Stimulated activated CD4-positive, alpha-beta T cell treated with anti-CD3 and anti-CD28 coated beads, Interleukin-4, amount 100 ng/mL, for 1 hour (primary cell): ENCODE measurements at places on chromosomes 2 and 18.

DNA sequence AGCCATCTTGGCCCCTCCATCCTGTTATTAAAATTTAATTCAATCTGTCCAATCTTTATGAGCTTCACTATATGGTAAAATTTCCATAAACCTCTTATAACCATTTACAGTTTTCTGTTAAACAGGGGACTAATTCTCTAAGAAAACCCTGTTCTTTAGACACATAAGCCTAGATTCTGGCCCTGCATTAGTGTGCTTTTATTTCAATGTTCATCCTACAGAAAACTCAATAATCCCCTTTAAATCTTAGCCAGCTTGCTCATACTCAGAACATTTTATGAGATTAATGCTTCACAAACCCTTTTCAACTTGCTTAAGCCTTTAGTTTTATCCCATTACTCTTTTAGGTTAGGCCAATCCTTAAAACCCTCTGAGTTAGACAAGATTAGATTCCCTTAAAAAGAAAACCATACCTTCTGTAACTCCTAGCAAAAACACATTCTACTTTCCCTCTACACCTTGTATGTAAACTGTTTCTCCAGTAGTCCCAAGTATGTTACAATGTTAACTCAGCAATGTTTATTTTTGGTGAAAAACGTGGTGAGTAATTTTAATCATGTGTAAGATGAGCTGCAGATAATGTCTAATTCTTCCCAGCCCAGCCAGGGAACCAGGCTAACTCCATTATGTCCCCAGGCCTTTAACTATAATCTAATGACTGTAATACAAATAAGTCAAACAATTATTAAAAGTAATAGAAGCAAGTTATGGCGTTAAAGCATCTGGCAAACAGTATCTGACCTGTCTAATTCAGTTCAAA, 1953.4 kb upstream of the LRRTM1 start:
- no peak for DNase-seq

DNA sequence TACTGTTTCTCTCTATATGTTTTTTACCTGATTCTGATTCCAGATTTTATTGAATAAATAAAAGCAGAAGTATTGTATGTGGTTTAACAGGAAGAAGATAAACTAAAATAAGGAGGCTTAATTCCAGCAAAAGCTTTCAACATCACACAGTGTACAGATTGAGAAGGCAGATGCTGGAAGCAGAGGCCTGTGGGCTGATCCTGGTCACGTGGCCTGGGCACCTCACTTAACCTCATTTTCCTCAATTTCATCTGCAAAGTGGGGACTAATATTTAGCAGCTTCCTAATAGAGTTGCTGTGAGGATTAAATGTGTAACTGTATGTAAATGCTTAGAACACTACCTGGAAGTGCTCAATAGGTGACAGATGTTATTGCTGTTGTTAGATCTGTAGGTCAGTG, 58.0 kb downstream of the CDCA7 start:
- DNase-seq = no peak

DNA sequence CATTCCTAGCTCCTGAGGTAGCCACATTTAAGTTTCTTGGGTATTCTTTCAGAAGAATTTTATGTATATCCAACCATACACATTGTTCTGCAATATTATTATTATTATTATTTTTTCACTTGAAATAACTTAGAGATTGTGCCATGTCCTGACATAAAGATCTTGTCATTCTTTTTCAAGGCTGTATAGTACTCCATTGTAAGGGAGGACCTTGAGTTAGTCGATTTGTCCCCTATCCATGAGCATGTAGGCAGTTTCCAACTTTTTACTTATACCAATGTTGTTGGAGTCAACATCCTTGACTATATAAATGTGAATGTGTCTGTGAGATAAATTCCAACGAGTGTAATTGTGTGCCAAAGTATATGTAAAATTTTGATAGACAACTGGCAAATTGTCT, 891 bp upstream of the EGR4 start:
- no peak for DNase-seq

- no peak for DNase-seq
Observed at GRCh38 chr2:156573710-156574109, 137.5 kb downstream of the GPD2 start.

DNA sequence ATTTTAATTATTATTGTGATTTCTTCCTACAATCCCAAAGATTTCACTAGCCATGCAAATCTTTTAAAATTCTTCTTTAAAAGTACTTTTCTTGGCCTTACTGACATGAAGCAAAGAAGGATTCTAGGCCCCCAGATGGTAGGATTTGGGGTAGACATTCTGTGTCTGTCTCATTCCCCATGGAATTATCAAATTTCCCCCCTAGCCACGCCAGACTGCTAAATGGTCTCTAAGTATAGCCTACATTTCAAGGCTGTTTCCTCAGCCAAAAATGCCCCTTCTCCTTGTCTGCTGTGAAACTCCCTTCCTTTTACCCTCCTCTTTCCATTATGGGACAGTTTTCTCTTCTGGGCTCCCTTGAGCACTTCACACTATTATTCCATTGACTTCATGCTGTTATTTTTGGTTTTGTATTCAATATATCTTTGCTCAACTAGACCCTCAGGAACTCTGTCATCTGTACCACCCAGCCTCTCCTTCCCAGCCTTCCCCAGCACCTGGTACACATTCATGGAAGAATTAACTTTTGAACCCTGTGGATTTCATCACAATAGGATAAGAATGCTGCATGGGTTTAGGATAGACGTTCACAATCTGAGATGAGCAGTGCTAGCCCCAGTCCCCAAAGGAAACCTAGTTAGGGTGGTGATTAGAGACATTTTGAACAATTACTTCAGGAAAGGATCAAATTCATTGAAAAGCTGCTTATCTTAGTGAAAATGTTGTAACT, 21.5 kb upstream of the CYP1B1 start:
- DNase-seq = no peak

GRCh38 chr2:158984604-158985135, 16.2 kb downstream of the TANC1 start:
- DNase-seq = no peak

DNA sequence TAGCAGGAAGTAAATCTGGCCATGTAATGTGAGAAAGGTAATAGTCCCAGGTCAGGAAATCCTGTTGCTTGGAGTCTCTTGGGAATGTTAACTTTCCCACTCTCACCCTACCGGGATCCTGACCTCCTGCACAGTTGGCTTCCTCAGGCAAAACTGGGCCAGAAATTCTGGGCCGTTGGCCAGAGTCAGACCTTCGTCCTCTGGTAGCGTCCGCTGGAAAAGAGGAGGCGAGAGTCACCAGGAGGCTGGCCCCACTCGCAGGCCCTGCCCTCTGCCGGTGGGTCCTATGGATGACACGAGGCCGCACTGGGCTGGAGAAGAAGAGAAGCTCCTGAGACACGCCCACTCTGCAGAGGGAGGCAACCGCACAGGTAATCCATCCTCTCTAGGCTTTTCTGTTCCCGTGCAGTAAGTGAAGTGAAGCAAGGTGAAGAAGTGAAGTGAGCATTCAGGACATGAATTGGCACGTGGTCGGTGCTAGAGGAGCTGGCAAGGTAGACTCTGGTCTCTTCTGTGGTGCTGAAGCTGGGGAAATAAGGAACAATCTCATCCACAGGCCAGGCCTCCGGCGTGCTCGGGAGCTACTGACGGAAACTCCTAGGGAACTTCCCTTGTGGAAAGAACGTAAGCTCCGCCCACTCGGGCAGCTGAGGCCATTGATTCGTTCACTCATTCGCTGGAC, 182.7 kb upstream of the GLI2 start:
- peak; percentile 13 for DNase-seq

GRCh38 chr2:190103144-190103543, 40.6 kb upstream of the MSTN start:
- DNase-seq = no peak

- no peak for DNase-seq
Observed at GRCh38 chr2:223601018-223601417, 1.1 kb downstream of the SCG2 start.

GRCh38 chr18:30814446-30814845, 228.1 kb downstream of the DSC3 start:
- no peak for DNase-seq

- no peak for DNase-seq
Observed at GRCh38 chr2:10477443-10478297, 29.5 kb upstream of the ODC1 start.

DNA sequence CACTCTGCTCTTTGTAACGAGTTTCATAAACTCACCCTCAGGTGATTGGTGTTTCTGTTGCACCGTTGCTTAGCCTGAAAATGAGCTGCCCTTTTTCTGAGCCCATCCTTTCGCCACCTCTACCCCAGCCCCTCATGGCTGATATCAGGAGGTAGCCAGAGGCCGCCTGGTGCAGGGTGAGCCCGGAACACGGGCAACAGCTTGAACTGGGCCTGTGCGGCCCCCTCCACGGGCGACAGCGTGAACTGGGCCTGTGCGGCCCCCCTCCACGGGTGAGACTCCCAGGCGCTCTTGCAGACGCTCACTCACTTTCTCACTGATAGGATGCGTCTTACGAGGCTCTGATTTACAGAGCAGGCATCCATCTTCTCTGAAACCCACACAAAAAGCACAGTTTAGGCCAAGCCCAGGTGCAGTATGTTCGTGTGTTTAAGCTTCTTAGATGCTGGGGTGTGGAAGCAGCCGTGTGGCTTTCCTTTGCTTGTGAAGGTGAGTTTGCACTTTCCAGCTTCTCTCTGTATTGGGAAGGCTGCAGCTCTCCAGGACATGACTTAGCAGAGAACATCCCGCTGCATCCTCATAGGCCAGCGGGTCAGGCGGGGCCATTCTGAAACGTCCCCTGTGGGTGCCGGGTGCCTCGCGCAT, 83.5 kb downstream of the NFATC1 start:
- DNase-seq = no peak

DNA sequence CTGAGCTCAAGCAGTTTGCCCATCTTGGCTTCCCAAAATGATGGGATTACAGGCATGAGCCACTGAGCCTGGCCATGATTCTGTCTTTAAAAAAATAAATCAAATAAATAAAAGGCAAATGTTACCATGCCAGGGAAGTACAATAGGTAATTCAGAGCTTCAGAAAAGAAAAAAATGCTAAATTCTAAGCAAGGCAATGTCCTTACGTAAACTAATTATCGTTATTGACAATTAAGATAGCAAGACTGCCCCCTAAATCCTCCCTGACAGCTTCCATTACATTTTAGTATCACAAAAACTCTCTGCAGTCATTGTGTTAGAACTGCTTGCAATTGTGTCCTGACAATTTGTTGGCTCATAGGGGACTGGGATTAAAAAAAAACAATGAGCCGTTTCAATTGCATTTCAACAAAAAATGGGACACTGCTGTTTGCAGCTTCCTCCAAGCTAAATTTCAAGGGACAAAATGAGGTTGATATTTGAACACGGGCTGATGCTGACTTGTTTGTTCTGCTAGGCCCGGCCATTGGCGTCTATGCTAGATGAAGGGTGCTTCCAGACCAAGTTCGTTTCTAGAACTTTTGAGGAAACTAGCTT, 88.9 kb downstream of the MOGAT1 start:
- no peak for DNase-seq

DNA sequence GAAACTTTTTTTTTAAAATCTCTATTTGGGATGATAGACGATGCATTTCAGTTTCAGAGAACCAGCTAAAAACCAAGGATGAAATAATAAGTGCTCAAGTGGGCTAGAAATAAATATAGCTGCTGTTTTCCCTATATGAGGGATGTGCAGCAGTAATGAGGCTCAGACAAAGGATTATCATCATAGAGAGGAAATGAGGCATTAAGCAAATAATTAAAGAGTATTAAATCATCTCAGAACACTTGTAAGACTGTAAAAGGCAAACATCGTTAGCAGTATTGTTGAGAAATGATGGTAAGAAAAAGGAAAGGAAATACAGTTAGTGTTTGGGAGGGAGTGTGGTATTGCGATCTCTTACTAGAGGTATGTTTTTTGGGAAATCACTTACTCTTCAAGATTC, 233.5 kb downstream of the TGIF1 start:
- DNase-seq = no peak

DNA sequence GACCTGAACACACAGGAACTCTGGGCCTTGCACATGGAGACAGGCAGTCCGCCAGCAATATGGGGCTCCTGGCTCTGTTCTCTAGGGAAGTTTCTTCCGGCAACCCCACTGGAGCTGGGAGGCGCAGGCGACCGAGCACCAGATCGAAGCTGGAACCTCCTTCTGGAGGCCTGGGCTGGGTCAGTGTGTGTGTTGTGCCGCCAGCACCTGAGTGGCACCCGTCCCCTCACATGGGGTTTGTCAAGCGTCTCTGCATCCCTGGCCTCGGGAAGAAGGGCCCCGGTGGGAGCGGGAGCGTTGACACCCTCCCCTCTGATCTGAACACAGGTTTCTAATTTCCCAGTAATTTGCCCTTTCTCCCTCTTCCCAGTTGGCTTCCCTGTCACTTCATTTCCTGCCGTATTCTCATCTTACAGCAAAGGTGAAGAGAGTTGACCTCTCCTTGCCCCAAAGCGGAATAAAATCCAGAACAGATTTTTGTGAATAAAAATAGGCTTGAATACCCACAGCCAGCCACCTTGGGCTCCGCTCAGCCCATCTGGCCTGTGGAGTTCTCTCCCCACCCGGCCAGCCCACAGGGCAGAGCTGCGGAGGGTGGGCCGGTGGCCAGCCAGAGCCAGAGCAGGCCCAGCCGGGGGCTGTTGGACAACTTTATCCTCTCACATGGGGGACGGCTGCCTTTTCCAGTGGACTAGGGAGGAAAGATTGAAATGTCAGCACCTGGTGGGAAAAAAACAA, 85.9 kb downstream of the APOB start:
- DNase-seq = no peak

GRCh38 chr2:45898819-45899218, 247.3 kb downstream of the PRKCE start:
- no peak for DNase-seq

- no peak for DNase-seq
Observed at GRCh38 chr2:23745068-23745725, 181.7 kb downstream of the ATAD2B start.

DNA sequence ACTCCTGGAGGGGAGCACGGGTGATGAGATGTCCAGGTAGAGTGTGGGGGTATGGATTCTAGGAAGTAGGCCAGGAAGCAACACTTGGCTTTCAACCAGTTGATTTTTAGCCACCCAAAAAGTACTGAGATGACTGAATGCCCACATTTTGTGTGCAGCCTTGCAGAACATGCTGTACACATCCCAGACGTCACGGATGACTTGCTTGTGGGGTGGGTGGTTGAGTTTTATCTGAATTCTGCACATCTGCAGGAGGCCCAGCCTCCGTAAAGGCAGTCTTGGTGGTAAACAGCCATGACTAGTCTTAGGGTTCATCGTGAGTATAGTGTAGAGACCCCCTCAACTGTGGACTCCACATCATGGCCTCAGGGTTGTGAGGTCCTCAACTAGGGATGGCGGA, 53.3 kb upstream of the CCDC195 start:
- DNase-seq = no peak

- no peak for DNase-seq
Observed at GRCh38 chr18:50727721-50728471, 91.9 kb downstream of the MRO start.

GRCh38 chr2:234044157-234044556, 6.3 kb upstream of the SPP2 start:
- DNase-seq = no peak

DNA sequence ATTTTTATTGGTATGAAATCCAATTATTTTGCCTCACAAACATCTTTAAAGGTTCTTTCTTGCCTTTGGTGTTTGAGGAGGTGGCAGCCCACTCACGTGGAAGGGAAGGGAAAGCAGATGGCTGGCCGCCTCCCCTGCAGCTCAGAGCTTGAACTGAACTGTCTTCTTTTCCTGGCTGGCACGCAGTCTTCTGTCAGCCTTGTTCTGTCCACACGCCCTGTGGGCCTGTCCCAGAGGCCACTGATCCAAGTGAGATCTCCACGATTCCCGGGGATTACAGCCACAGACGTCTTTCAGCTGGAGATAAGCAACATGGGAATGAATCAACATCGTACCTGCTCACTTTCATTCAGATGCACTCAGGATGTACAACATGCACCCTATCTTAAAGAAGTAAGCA, 73.3 kb downstream of the TMEM18 start:
- no peak for DNase-seq
